ENCODE measurements at places on chromosomes 11 and 22.

- no peak for DNase-seq
These were observed 39.7 kb upstream of the TTLL12 start for GRCh38 chr22:43226377-43227238.

GRCh38 chr11:95877291-95877690, 46.6 kb downstream of the MTMR2 start:
- DNase-seq: no peak

GRCh38 chr11:66766681-66767080, 37.7 kb upstream of the SPTBN2 start:
- DNase-seq: no peak

GRCh38 chr11:69086152-69087132, 37.7 kb downstream of the TPCN2 start:
- no peak for DNase-seq

- DNase-seq: no peak
These were observed 28.9 kb downstream of the SLC22A12 start for GRCh38 chr11:64619811-64620380.

DNA sequence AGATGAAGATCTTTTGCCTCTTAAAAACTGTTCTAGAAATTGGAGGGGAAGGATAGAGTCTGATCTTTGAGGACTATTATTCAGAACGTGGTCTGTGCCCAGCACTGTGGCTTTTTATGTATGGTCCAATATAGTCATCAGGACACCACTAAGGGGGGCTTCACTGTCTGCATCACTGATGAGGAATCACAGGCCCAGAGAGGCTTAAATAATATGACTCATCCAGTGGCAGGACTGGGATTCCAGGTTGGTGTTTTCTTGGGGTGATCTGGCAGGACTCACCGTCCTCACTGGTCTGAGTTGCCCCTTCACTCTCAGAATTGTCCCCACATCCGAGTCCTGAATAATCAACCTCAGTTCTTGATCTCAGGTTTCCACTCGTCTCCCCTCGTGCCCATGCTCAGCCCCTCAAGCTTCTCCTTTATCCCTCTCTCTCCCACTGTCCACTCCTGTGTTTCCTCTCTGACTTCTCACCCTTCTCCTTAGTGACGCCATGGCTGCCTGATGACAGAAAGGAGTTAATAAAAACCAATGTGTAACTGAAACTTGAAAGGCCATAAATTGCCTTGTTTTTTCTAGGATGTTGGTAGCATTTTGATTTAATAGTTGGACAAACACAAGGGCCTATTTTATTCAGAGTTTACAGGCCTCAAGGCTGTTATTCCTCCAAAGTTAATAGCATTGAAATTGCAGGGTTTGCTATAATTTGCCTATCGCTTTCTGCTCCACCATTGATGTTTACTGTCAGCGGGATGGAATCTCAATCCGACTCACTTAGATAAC, 95.7 kb upstream of the NNMT start:
- DNase-seq: no peak

DNA sequence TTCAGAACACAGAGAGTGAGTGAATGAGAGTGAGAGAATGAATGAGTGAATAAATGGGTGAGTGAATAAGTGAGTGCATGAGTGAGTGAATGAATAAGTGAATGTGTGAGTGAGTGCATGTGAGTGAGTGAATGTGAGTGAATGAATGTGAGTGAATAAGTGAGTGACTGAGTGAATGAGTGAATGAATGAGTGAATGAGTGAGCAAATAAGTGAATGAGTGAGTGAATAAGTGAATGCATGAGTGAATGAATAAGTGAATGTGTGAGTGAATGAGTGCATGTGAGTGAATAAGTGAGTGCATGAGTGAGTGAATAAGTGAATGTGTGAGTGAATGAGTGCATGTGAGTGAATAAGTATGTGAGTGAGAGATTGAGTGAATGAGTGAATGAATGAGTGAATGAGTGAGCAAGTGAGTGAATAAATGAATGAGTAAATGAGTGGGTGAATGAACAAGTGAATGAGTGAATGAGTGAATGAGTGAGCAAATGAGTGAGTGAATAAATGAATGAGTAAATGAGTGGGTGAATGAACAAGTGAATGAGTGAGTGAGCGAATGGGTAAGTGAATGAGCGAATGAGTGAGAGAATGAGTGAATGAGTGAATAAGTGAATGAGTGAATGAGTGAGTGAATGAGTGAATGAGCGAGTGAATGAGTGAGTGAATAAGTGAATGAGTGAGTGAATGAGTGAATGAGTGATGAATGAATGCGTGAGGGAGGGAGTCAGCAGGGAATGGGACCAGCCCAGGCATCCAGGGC, 21.3 kb upstream of the MUC5B start:
- no peak for DNase-seq

GRCh38 chr22:39765046-39765445, 128.5 kb downstream of the ENTHD1 start:
- no peak for DNase-seq

DNA sequence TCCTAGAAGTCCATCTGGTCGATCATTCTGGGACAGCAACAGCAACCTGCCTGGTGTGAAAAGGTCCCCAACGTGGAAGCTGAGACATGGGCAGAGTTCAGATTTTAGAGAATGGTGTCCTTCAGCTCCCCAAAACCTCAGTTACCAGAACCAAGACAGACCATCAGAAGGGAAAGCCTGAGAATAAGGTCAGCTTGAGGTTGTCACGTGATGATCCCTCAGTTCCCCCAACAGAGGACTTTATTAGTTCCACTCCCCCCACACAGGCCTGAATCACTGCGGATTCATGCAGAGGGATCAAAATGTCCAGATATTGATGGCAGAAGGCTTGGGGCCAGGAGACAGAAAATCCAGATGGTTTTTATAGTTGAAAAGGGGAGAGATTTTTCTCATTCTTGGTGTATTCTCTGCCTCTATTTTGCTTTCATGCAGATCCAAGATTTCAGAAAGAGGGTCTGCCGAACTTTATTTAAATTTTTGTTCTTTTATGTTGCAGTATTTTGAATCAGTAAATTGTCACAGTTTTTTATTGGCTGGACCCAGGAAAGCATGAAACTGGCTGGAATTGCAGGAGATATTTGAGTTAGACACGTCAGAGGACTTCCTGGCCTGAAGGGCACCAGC, 139.0 kb upstream of the NTM start:
- no peak for DNase-seq

DNA sequence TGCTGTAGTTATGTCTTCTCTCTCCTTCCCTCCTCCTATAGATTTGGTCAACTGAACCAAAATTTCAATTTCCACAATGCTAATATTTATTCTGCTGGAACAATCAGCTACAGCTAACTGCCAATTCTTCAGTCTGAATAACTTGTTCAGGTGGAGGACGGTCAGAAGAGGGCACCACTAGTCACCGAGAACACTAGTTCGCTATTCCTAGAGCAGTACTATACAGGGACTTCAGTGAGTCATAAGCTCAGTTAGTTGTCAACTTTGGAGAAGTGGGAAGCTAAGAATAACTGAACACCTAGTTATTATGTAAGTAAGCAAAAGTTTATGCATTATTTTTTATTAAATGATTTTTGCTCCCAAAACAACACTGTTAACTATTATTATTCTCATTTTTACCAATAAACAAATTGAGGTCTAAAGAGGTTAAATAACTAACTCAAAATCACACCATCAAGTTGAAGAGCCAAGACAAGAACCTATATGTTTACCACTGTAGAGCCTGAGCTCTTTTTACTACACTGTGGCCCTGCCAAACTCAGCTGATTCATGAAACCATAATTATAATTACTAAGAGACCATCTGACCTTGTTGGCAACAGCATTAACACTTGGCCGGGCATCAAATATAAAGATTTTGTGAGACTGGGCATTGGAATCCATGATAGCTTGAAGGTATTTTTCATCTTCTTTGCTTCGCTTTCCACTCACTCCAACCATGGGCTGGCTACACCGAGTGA, 59.0 kb downstream of the CEP57 start:
- DNase-seq: peak; percentile 10

DNA sequence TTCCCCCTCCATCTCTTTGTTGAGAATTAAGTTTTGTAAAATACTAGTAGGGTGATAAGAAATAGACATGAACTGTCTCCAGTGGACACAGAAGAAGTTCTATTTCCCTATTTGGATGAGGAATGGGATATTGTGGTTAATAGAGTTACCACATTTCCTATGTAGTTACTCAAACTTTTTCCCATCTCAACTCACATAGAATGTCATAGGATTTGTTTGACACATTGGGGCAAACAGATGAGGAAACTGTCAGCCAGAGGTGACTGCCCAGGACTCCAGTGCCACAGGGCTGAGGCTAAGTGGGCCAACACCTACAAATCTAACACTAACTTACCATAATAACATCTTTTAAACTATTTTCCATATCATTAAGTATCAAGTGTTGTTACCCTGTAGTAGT, 58.3 kb downstream of the CCDC83 start:
- DNase-seq: no peak

Data from T-helper 1 cell (primary cell).